ENCODE measurements at places on chromosomes 5 and 9.

DNA sequence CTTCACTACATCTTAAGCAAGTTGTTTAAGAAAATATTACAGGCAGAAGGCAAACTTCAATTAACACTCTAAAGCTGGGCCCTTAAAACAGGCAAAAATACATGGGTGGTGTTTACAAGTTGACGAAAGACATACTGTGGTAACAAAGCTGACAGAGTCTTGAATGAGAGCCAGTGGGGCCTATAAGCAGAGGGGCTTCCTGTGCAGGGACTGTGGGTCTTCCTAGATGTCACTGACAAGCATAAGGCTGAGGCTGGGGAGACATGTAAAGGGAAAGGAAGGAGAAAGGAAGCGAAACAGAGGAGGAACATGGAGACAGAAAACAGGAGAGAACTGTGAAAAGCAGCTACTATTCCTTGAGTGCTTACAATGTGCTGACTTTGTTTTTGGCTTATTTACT, 308.0 kb upstream of the RPS23 start:
- no peak for DNase-seq

- no peak for DNase-seq
Measured at GRCh38 chr5:69516769-69517168, 24.2 kb downstream of the OCLN start.

- no peak for DNase-seq
Measured at GRCh38 chr5:175329976-175330375, 114.0 kb downstream of the DRD1 start.

- DNase-seq, result no peak
Measured at GRCh38 chr5:122909470-122910100, 64.2 kb downstream of the SNX24 start.

- DNase-seq, result no peak
Measured at GRCh38 chr9:130242270-130243014, 23.1 kb upstream of the HMCN2 start.

DNA sequence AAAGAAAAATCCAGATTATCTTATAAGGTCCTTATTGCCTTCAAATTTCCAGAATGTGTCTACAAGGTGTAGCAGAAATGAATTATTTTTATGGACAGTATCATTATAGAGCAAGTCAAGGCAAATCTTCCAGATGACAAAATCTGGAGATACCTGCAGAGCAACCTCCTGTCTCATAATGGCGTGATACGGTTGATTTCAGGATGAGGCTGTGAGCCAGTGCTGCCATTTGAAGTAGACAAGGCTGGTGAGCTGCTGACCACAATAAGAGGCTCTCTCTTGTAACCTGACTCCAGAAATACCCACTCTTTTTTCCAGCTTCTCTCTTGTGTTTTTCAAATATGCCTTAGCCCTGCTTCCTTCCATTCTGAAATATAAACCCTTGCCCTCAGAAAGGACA, 108.2 kb downstream of the HTR1A start:
- no peak for DNase-seq

DNA sequence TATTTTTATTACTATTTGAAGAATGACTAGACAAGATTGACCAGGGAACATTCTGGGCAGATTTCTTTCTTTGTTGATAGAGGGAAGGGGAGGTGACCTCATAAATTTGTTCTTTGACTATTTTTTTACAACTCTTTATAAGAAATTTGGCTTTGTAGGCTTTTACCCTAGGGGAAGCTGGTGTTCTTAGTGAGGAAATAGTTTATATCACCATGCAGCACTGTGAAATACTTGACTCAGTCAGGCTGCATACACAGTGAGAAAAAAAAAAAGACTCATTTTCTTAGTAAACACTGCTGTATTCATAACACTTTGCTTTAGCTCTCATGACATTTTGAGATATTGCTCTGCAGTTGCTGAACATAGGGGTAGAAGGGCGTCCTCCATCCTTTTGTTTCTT, 336.6 kb upstream of the PIK3R1 start:
- DNase-seq, result no peak
